ENCODE measurements at places on chromosomes 13 and 19. TPM values are rescaled to one million over a fixed set of nuclear protein-coding genes. Genes with fewer than 3 reads are reported as not detected.

- DNase-seq: no peak
- H3K27ac ChIP-seq: no peak overlapping the region
- no peak overlapping the region for H3K4me3 ChIP-seq
- no peaks in the 10 kb centered on the region for H3K27me3 ChIP-seq
- no peaks in the 10 kb centered on the region for H3K4me1 ChIP-seq
Measured at GRCh38 chr13:105278943-105279381, 1256.5 kb downstream of the EFNB2 start.

GRCh38 chr19:13881251-13881691 lies 4.3 kb downstream of the NANOS3 start:
- no peaks in the 10 kb centered on the region for H3K36me3 ChIP-seq
- H3K4me3 ChIP-seq: peak overlapping the region; percentile 75
- peak overlapping the region; percentile 57 for H3K27ac ChIP-seq
- H3K27me3 ChIP-seq: no peaks in the 10 kb centered on the region

The MAP4K1 gene
- 262 TPM for total RNA-seq

DNA sequence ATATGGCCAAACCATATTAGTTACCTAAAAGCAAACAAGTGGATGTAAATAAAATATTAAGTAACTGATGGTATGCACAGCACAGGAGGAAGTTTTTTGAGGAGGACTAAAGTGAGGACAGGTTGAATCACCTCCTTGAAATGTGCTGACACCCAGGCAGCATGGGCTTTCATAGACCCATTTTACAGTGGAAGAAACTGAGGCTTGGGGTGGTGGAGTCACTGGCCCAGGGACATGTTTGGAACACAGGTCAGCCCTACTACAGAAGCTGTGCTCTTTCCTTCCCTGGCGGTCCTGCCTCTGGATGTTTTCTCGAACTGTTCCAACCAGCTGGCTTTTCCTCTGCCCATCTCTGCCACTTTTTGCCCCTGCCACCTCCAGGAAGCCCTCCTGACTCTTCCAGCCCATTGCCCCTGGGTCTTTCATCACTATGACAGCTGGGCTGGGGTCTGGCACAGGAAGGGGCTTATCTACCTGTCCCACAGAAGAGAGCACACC lies 11.2 kb upstream of the PTPRS start:
- no peaks in the 10 kb centered on the region for H3K4me1 ChIP-seq
- H3K36me3 ChIP-seq: peaks cover 1% of the 10 kb centered on the region
- no peak overlapping the region for H3K27ac ChIP-seq
- H3K27me3 ChIP-seq: peaks cover 22% of the 10 kb centered on the region
- H3K4me3 ChIP-seq: no peak overlapping the region
- DNase-seq: no peak

GRCh38 chr13:114313061-114313860 lies 1.0 kb upstream of the CHAMP1 start:
- H3K4me3 ChIP-seq: peak overlapping the region; percentile 85
- peaks cover 55% of the 10 kb centered on the region for H3K4me1 ChIP-seq
- peak overlapping the region; percentile 87 for H3K27ac ChIP-seq
- DNase-seq: peak; percentile 54
- peaks cover 6% of the 10 kb centered on the region for H3K36me3 ChIP-seq

GRCh38 chr19:52398081-52398441 lies 412 bp downstream of the ZNF528 start:
- DNase-seq: peak; percentile 11
- peak overlapping the region; percentile 99 for H3K27ac ChIP-seq
- H3K36me3 ChIP-seq: peaks cover 42% of the 10 kb centered on the region
- peaks cover 18% of the 10 kb centered on the region for H3K4me1 ChIP-seq

The NTF4 gene
- total RNA-seq: not detected

- H3K4me3 ChIP-seq: peak overlapping the region; percentile 97
- H3K4me1 ChIP-seq: peaks cover 41% of the 10 kb centered on the region
- no peaks in the 10 kb centered on the region for H3K27me3 ChIP-seq
- H3K27ac ChIP-seq: no peak overlapping the region
- H3K36me3 ChIP-seq: peaks cover 2% of the 10 kb centered on the region
- DNase-seq: no peak
Measured at GRCh38 chr19:58382997-58383603, 2.3 kb upstream of the ZNF837 start.

- DNase-seq: no peak
- H3K27me3 ChIP-seq: peaks cover 7% of the 10 kb centered on the region
- H3K27ac ChIP-seq: no peak overlapping the region
- no peaks in the 10 kb centered on the region for H3K4me1 ChIP-seq
- H3K36me3 ChIP-seq: no peaks in the 10 kb centered on the region
Measured at GRCh38 chr13:111611651-111612050, 291.2 kb downstream of the TEX29 start.

DNA sequence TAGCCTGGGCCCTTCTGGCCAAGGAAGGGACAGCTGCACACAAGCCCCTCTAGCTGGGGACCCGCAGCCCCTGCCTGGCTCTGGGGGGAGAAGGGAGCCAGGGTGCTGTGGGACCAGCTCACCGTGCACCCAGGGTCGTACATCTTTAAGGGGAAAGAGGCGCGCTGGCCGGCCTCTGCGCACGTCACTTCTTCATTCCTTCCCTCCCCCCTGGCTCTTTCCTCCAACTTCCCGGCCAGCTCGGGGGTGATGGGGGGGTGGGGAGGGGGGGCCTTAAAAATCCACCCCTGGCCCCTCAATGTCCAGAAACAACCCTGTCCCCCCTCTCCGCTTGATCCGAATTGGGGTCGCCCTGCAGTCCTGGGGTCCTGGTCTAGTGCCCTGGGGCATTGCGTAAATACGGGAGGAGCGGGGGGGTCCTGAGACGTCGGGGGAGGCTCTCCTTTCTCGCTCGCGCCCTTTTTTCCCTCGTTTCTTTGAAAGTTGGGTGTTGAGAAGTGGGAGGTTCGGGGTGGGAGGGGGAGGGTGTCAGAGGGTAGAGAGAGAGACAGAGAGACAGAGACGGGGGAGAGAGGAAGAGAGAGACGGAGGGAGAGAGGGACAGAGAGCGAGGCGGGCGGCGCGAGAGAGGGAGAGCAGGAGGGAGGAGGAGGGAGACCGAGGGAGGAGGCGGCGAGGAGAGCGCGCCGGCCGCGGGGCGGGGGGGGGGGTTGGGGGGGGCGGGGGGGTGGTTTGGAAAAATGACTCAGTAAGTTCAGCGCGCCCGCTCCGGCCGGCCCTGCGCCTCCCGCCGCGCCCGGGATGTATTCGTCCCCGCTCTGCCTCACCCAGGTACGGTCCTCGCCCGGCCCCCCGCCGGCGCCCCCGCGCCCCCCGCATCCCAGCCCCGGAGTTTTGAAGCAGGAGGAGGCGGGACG lies at the start of gene NFIC:
Gene NFIC (plus strand): TSS at position 748 of the 917 bp plus-strand sequence. CDS start 54 bp downstream, at position 802.
- no peaks in the 10 kb centered on the region for H3K36me3 ChIP-seq
- H3K27ac ChIP-seq: no peak within 1 kb of the TSS
- peak within 1 kb of the TSS; percentile 81 for H3K4me3 ChIP-seq
- H3K27me3 ChIP-seq: no peaks in the 10 kb centered on the region
- DNase-seq: peak; percentile 52

GRCh38 chr13:82070416-82070815 lies 1729.5 kb upstream of the SPRY2 start:
- DNase-seq: no peak
- H3K4me1 ChIP-seq: no peaks in the 10 kb centered on the region
- H3K27ac ChIP-seq: no peak overlapping the region
- no peak overlapping the region for H3K4me3 ChIP-seq
- no peaks in the 10 kb centered on the region for H3K27me3 ChIP-seq

The PROSER1 gene
- total RNA-seq: 114 TPM

- no peaks in the 10 kb centered on the region for H3K36me3 ChIP-seq
- DNase-seq: peak; percentile 40
- H3K27ac ChIP-seq: peak overlapping the region; percentile 24
- no peaks in the 10 kb centered on the region for H3K27me3 ChIP-seq
Measured at GRCh38 chr13:25276748-25277147, 10.5 kb downstream of the MTMR6 start.

The FFAR1 gene
- 1.4 TPM for total RNA-seq

DNA sequence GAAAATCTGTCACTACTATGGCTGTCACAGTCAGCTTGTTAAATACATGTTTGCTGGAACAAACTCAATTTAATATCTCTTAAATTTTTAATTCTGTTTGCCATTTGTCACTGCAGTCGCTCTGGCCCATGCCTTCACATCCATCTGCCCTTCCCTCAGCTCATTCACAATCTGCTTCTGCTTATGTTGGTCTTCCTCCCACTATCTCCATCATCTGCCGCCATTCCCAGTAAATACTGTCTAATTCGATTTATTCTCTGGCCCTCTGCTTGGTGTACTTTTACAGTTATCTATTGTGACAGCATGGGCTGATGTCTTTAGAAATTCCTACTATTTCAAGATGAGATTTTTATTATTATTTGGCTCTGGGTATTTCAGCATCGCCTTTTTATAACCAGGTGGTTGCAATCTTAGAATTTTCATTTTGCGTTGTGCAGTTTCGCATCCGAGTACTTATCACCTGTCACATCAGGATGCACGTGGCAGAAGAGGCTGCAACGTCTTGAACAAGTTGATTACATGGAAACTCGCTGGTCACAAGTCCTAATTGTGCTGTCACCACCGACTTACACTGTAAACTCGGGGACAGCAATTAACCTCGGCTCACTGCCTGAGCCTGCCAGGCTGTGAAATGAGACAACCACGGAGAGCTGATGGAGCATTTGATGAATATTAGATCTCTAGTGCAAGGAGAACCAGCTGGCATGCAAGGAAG lies 158.4 kb downstream of the MYO16 start:
- no peak for DNase-seq
- no peaks in the 10 kb centered on the region for H3K36me3 ChIP-seq
- H3K4me1 ChIP-seq: no peaks in the 10 kb centered on the region
- H3K27me3 ChIP-seq: peaks cover 6% of the 10 kb centered on the region
- H3K27ac ChIP-seq: no peak overlapping the region
- H3K4me3 ChIP-seq: no peak overlapping the region

GRCh38 chr13:59690857-59691500 lies 472.7 kb downstream of the DIAPH3 start:
- no peaks in the 10 kb centered on the region for H3K27me3 ChIP-seq
- H3K4me3 ChIP-seq: no peak overlapping the region
- no peaks in the 10 kb centered on the region for H3K36me3 ChIP-seq
- no peak overlapping the region for H3K27ac ChIP-seq
- peaks cover 5% of the 10 kb centered on the region for H3K4me1 ChIP-seq
- no peak for DNase-seq

GRCh38 chr19:11024259-11024658 lies 63.4 kb downstream of the SMARCA4 start:
- H3K4me1 ChIP-seq: no peaks in the 10 kb centered on the region
- no peaks in the 10 kb centered on the region for H3K27me3 ChIP-seq
- H3K36me3 ChIP-seq: no peaks in the 10 kb centered on the region
- no peak overlapping the region for H3K27ac ChIP-seq
- DNase-seq: no peak
- H3K4me3 ChIP-seq: no peak overlapping the region

The ACER1 gene
- 0.34 TPM for total RNA-seq
